Astrocyte of the spinal cord (primary cell): ENCODE measurements at places on chromosomes 1 and 21.

DNA sequence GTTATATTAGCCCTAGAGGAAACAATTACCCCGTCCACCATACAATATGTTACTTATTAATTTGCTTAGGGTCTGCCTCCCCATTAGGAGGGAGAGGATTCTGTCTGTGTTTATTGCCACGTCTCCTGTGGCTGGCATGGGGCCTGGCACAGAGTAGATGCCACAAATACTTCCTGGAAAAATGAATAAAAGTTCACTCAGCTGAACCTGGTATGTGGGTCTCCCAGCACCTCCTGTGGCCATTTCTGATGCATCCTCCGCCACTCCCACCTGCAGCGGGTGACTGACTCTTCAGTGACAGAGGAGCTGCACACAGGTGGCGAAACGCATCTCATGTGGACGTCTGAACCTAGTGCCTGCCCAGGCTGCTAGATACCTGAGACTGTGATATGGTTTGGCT is 112.7 kb downstream of the CLIC6 start:
- DNase-seq: no peak

DNA sequence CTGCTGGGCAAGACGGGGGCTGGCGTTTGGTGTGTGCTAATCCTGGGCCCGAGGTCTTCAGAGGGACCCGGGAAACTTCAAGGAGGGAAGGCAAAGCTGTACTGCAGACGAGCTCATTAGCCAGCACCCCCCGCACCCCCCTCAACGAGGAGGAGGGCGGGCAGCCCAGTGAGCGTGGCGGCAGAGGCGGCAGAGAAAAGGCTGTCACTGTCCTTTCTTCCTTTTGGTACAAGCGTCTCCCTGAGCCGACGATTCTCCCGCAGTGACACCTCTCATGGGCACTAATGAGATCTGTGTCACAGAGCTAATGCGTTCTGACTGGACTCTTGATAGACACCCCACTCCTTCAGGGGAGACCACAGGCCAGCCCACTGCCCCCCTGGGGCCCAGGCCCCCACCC is 29.5 kb downstream of the DMAP1 start:
- no peak for DNase-seq

DNA sequence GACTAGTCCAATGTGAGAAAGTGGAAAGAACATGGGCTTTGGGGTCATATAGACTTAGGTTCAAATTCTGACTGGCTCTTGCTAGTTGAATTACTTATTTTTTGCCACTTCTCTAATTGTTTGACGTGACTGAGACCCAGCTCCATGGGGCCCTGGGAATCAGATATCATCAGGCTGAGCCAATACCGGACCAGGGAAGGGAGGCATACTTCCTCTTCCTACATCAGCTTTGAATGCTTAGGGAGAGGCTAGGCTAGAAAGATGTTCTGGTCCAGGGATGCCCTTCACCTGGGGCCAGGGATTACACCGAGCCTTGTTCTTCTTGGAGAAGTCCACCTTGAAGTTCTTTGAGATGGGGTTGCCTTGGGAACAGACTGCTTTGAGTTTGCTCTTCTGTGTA is 3.7 kb upstream of the NR1I3 start:
- DNase-seq: no peak

DNA sequence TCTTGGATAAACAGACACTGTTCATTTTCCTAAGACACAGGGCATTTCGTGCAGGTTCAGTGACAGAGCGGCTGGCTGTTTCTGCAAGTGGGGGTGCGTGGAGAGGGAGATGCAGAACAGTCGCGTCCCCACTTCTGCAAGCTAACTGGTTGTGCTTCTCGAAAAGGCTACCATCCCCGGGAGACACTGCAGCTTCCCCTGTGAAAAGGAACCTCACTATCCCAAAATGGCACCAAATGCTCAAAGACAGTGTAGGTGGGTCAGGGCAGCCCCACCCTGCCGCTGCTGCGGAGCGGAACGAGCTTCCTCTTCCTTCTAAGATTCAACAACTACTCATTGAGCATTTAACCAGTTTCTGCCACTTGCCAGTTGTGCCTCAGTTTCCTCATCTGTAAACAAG is 19.2 kb upstream of the BACE2 start:
- no peak for DNase-seq

DNA sequence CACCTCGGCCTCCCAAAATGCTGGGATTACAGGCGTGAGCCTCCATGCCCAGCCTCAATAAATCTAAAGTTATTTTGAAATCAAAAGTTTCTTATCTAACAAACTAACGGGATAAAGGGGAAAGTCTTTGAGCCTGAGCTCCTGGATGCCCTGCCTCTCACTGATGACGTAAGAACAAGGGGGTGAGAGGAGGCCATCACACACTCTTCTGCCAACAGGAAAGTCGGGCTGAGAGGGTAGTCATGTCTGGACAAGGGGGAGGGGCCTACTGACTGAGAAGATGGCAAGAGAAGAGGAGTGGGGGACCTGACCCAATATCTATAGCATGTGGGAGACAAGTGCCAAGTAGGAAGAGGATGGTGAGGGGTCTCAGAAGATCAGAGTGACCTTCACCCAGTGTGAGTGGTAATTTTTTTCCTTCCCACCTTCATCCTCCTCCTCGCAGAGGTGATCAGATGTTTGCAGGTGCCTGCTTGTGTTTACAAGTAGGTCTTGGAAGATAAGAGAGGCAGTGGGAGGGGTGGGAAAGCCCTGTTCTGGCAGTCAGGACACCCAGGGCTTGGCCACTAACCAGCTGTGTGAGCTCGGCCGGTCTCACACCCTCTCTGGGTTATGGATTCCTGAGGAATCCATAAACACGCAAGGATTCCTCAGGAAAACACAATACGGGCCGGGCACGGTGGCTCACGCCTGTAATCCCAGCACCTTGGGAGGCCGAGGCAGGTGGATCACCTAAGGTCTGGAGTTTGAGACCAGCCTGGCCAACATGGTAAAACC is 9.6 kb downstream of the UQCRHL start:
- DNase-seq: no peak

GRCh38 chr1:58813801-58814200 is 30.0 kb upstream of the JUN start:
- no peak for DNase-seq

- DNase-seq: no peak
Observed at GRCh38 chr1:80171631-80172030, 1165.1 kb upstream of the ADGRL4 start.

- DNase-seq: no peak
Observed at GRCh38 chr1:47478090-47478489, 40.2 kb downstream of the FOXD2 start.

DNA sequence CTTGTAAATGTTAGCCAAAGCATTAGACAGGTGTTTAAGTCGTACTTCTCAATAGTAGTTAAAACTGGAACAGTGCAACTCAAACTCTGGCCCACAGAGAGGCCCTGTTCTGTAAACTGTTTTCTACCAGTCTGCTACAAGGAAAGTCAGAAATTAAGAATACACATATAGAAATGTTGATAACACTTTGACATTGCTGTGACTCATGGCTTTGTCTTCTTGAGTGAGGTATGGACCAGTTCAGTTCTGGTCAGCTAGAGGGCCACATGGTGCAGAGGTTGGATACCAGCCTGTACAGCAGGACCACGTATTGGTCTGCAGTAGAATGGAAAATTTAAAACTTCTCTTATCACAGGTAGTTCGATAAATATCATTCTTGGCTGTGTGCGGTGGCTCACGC is 22.3 kb downstream of the ZBTB8B start:
- DNase-seq: no peak
